Stimulated activated CD4-positive, alpha-beta T cell treated with anti-CD3 and anti-CD28 coated beads, Interleukin-1b, Interleukin-23, amount 100 ng/mL, for 1 hour (primary cell): ENCODE measurements at places on chromosomes 11 and 22.

- no peak for DNase-seq
Measured at GRCh38 chr11:131295986-131296385, 74.4 kb upstream of the NTM start.

DNA sequence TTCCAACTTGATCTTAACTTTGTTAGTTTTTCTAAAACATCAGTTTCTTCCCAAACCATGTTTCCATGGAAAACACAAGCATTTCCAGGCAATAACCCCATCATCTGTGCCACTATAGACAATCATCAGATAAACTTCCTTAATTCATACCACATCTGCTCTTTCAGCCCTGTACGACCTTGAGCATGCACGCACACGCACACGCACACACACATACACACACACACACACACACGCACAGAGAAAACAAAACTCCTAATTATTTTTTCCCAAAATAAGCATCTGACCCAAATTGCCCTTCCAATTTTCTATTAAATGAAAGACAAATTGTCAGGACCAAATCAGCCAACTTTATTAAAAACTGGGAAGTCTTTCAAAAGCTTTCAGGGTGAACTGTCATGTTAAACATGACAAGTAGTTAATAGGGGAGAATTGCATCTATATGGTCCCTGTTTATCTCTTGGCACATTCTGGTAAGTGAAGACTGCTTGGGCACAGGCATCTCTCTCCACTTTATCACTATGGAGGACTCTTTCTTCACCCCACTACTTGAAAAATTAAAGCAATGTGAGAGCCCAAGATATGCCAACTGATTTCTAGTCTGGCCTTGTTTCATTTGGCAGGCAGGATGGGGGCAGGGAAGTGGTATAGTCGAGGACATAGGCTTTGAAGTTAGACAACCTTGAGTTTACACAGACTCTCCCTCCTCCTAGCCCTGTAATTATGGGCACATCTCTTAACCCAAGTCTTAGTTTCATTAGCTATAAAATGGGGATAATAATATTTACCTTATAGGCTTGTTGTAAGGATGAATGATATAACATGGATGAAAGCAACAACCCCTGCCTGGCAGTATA, 15.1 kb downstream of the ADM start:
- DNase-seq = no peak

DNA sequence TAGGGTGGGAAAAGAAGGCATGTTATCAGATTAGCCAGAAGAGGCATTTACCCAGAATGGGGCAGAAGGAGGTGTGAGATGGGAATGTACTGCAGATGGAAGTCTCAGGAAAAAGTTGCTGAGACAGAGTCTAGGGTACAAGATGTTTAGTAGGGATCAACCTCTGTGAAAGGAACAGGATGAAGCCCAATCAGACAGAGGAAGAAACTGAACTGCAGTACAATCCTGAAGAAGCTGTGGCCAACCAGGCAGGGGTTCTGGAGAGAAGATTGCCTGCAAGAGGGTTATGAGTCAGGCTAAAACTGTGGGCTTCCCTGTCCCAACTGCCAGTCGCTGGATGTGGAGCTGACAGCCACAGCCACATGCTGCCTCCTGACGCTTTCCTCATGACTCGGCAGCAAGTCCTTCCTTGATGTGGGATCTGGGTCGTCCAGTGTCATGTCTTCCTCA, 64.0 kb downstream of the CWC15 start:
- DNase-seq = no peak

GRCh38 chr11:23851216-23851615, 645.6 kb upstream of the LUZP2 start:
- DNase-seq = no peak

DNA sequence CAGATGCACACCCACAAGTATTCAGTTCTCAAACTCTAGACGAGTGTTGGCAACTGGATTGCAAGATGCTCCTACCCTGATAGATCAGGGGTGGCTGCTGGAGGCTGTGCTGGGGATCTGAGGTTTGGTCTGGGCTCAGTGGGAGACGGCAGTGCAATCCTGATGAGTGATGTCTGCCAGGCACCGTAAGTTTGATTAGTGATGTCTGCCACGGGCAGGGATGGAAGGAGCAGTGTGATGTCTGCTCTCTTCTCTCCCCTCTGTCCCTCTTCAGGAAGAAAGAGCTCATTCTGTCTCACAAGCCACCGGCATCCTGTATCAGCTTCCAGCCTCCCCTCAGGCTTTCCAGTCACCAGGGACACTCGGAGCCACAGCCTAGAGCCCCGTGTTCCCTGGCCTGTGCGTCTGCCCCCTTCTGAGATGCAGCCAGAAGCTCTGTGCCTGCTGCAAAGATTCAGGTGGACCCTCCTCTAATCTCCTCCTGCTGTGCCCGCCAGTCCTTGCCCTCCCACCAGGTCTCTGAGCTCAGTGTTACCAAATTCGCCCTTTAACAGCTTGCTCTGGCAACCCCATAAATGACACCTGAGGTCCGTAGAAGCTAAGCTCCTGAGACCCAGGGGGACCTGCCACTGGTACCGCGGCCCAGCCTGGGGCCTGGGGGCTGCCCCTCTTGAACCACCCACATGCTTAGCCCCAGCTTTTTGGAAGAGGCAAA, 19.9 kb downstream of the TP53I11 start:
- DNase-seq = no peak

GRCh38 chr11:13304655-13305335, 27.2 kb downstream of the BMAL1 start:
- no peak for DNase-seq

DNA sequence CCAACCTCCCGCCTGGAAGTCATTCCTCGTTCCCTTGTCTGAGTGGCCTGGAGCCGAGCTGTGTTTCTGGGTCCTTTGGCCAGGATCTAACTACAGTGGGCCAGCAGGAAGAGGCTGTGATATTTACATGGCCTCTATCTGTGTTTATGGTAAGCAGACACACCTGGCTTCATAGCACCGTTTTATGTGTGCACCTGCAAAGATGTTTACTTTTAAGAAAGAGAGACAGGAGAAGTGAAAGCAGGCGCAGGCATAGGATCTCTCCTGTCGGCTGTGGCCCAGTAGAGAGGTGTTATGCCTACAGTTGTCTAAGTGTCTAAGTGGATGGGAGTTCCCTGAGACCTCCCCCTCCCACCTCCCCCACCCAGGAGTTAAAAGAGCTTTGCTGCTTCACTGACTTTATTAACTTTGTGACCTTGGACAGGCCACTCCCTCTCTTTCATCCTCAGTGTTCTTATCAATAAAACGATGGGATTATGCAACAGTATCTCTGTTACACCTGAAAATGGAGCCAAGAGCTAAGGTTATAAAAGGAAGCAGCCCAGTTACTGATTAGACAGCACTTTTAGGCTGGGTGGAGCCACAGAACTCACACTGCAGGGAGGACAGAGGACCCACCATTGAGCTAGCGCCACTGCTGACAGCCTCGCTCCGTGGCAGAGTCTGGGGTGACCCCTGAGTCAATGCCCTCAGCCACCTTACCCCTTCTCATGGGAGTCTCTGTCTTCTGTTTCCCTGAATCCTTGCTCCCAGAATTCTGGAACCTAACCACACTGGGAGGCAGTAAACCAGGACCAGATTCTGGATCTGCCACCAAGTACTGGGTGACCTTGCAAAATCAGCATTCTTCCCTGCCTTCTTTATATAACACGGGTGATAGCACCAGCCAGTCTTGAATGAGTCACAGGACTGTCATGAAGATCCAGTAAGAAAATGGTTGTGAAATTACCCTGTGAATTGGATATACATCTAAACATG, 22.0 kb downstream of the ST14 start:
- DNase-seq = no peak

GRCh38 chr11:111739299-111739698, 26.9 kb downstream of the PPP2R1B start:
- no peak for DNase-seq

DNA sequence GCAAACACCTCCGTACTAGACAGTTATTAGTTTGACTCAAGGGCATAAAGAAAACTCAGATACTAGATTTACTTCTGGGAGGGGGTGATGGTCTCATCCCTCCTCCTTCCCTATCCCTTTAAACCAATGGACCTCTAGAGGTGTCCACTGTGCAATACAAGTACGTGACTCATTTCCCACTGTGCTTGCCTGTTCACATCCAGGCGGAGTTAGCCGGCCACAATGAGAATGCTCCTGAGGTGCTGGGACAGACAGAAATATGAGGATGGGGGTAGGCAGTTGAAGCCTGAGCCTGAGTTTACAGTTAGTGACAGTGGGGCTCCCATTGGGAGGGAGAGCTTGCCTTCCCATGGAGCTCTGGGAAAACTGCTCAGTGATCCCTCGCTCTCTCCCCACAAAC, 8.4 kb upstream of the PMM1 start:
- DNase-seq = no peak

- no peak for DNase-seq
Measured at GRCh38 chr11:112367895-112368294, 107.2 kb upstream of the PLET1 start.

DNA sequence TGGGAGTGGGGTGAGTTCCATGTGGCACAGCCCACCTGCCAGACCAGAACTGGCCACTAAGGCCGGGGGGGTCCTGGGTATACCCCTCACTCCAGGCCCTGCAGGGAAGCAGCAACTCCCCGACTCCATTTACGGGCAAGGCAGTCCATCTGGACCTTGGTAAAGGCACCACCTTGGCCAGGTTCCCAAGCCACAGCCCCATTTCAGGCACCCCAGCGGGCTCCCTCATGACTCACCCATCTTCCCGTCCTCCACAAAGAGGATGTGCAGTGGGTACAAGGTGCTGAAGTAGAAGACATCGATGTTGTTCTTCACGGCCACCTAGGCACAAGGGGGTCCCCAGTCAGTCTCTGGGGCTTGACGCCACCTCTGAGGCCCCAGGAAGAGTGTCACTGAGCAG, 15.7 kb upstream of the RASL10A start:
- DNase-seq = no peak
